ENCODE measurements at places on chromosomes 5 and 9.

DNA sequence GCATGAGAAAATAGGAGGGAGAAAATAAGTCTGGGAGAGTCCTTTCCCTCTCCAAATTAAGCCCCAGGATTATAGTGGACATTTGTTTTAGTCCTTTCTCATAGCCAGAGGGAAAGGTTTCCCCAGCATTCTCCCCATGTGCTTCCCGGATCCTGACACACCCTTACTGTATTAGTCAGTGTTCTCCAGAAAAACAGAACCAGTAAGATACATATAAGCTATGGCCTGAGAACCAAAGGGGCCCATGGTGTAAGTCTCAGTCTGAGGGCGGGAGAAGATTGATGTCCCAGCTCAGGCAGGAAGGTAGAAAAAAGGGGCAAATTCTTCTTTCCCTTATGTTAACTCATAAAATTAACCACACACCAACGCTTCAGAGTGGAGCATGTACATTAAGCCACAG lies 25.6 kb upstream of the SPATA31D4 start:
- no peak for DNase-seq

GRCh38 chr9:110502842-110503241 lies 76.7 kb downstream of the SVEP1 start:
- no peak for DNase-seq

GRCh38 chr5:129858131-129858675 lies 46.1 kb upstream of the CHSY3 start:
- DNase-seq = no peak

GRCh38 chr9:117029341-117029740 lies 342.2 kb downstream of the TRIM32 start:
- no peak for DNase-seq

GRCh38 chr5:158013303-158013702 lies 154.4 kb upstream of the CLINT1 start:
- no peak for DNase-seq

GRCh38 chr5:168073991-168074800 lies 217.2 kb upstream of the WWC1 start:
- DNase-seq = no peak

DNA sequence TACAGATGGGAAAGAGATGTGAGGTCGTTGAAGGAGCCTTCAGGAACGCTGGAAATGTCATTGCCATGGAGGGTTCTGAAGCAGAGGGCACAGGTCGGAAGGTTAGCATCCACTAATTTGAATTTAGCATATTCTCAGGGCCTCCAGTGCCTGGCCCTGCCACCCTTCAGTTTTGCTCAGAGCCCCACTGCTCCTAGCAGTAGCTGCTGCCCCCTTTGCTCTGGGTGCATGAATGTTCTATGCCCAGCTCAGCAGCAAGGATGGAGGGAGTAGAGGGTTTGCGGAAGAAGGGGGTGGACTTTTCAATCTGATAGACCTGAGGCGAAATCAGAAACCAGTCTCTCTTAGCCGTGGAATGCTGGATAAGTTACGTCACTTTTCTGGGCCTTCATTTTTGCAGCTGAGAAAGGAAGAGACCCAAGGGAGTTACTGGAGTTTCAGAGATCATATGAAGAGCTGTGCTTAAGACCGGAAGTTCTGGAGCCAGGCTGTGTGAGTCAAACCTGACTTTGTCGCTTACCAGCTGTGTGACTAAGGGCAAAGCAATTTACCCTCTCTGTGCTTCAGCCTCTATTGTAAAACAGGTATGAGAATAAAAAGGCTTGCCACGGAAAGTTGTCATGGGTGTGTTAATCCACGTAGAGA lies 133.2 kb upstream of the PANK3 start:
- DNase-seq = no peak
